ENCODE measurements at places on chromosomes 1 and 21.

DNA sequence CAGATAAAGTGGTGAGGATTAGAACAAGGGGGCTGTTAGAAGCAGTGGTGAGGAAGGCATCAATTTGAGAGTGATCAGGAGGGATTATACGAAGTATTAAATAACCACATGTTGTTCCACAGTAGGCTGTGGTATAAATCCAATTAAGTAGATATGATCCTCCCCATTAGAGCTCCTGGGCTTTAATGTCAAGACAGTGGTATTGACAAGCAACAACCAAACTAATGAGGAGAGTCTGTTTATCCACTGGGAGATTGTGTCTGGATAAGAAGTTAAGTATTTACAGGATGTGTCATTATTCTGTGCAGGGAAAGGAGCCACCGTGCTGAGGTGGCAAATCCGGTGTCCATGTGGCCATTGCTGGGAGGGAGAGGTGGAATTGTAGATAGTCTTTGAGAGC lies 5.8 kb downstream of the ACTN2 start:
- DNase-seq = no peak

- peak; percentile 76 for DNase-seq
Measured at GRCh38 chr1:15168479-15168878, 14.9 kb downstream of the TMEM51 start.

- DNase-seq = no peak
Measured at GRCh38 chr1:157086299-157086698, 13.3 kb downstream of the ETV3L start.

GRCh38 chr1:179142889-179143299 lies 61.0 kb downstream of the TOR3A start:
- DNase-seq = peak; percentile 73

GRCh38 chr21:44556879-44557278 lies 1.7 kb downstream of the KRTAP10-3 start:
- DNase-seq = no peak

DNA sequence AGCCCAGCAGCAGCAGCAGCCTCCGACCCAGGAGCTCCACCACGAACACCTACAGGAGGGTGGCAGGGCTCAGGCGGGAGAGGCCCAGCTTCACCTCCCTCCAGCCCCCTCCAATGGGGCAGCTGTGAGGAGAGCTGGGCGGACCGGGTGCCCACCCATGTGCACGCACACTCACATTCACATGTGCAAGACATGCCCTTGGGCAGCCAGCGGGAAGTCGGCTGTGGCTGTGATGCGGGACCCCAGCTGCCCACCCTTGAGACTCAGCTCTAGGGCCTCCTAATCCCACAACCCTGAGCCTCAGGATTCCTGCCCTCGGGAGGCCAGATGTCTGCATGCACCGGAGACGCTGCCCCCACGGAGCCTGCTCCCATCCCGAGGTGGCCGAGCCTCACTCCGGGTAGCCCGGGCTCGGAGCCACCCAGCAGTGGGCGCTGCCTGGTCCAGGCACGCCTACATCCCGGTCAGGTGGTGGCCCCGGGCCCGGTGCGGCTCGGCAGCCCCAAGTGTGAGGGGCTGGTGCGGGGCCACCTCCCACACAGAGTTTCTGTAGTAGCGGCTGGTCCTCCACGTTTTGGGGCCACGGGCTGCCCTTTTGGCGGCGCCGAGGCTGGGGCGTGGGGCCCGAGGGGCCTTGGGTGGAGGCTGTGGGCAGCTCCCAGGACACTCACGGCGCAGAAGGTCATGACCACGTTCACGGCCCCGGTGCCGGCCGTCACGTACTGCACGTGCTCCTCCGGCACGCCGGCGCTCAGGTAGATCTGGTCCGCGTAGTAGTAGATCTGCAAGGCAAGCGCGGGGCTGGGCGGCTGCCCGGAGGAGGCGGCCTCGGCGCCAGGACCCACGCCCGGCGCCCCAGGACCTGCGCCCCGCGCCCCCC lies 12.9 kb upstream of the SLC2A7 start:
- DNase-seq = no peak

GRCh38 chr1:180535418-180535999 lies 23.3 kb upstream of the OVAAL start:
- no peak for DNase-seq

DNA sequence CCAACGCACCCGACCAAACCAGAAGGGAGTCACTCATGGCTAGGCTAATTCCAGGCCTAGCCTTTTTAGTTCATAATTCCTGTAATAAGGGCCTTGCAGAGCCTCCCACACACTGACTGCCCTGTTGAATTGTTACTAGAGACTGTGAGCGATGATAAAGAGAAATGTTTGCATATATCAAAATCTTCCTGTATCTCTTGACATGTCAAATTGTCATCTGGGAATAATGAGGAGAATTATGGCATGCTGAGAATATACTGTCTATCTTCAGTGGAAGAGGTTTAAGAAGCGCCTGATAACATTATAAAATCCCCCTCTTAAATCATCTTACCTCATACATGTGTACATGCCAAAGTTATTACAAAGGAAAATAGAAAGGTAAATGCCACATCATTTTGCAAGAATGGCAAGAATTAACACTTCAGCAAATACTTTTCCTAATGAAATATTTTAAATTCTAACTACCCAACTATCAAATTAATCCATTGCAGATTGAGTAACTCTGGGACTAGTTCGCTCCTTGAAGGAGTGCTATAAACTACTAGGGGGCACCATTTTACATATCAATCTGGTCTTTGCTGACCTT lies 144.1 kb downstream of the CENPF start:
- no peak for DNase-seq

- no peak for DNase-seq
Measured at GRCh38 chr1:54157401-54157800, 4.6 kb upstream of the CDCP2 start.

DNA sequence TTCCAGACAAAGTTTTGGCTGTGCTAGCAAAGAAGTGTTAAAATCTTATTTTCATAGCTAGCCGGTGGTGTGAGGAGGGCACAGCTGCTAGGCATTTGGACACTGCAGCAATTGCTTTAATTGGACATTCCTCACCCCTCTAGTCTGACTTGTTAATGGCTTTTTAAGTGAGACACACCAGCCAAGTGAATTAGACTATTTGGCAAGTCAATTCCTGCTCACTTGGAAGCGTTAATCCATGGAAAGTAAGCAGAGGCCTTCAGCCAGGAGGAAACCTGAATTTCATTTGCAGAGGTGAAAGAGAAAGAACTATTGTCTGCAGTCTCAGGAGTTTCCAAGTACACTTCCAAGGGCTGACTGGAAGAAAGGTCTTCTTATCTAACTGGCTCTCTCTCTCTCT lies 175.7 kb downstream of the ST6GALNAC3 start:
- no peak for DNase-seq

- DNase-seq = no peak
Measured at GRCh38 chr1:100861379-100861778, 33.3 kb downstream of the EXTL2 start.

DNA sequence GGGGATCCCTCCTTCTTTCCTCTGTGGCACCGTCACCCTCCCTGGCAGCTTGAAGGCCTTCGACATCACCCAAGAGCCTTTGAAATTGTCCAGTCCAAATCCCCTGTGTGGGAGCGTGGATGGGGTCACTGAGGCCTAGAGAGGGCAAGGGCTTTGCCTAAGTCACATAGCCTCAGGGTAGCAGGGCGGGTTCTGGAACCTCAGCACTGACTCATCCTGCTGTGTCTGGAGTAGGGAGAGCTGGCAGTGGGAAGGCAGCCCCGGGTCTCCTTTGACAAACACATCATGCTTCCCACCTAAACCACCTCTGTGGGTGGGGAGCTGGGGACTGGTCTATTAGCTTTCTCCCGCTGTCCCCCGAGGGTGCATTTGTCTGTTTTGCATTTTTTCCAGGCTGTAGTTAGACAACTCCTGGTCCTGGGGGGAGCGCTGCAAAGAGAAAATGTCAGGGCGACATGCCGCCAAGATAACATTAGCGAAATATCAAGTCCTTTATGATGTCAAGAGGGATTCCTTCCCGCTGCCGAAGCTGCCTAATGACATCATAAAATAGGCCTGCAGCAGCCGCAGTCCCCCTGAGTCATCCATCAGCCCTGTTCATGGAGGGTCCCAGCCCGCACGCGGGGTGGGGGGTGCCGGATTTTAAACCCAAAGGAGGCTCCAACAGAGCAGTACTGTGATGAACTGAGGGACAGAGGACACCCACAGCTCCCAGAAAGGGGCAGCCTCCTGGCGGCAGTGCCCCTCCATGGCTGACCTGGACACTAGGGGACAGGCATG lies 77.0 kb upstream of the POU3F1 start:
- DNase-seq = peak; percentile 75

- peak; percentile 47 for DNase-seq
Measured at GRCh38 chr1:86137436-86137835, 19.1 kb downstream of the COL24A1 start.

- DNase-seq = no peak
Measured at GRCh38 chr1:245481261-245481660, 326.5 kb downstream of the KIF26B start.

- no peak for DNase-seq
Measured at GRCh38 chr1:224739303-224739996, 123.3 kb downstream of the CNIH3 start.

GRCh38 chr1:173148971-173149370 lies 58.2 kb downstream of the TNFSF4 start:
- DNase-seq = no peak

DNA sequence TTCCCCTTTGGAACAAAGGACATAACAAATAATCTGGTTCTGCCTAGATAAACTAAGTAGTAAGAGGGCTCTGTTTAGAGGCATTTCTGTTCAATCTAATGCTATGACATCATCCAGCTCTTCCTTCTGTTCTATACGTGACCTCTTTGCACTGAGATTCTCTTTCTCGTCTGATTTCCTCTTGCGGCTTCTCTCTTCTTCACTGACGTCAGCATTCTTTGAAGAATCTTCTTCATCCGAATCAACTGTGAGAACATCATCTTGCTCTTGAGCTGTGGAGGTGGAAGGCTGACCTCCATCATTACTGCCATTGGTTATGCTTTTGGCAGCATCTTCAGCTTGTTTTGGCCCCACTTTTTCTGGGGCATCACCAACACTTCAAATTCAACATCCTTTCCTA lies 130.4 kb downstream of the HS2ST1 start:
- DNase-seq = no peak

DNA sequence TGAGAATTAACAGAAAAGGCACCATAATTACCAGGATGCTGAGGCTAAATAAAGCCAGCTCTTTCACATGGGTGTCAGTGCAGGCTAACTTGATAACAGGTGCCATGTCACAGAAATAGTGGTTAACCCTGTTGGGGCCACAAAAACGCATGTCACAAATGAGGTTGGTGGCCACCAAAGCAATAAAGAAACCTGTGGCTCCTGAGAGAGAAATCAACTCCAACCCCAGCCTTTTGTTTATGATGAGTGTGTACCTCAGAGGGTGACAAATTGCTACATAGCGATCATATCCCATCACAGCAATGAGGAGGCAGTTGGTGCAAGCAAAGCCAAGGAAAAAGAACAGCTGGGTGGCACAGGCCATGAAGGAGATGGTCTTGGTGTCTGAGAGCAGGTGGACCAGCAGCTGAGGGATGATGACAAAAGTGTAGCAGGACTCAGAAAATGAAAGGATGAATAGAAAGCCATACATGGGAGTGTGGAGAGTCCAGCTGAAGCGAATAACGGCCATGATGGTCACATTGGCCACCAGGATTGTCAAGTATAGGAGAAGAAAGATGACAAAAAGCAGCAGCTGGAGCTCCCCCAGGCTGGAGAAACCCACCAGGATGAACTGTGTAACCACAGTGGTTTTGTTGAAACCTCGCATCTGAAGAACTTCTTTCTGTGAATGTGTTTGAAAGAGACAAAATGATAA lies at the start of gene OR10T2:
Gene OR10T2, minus strand, starts transcription at position 649 of the 697 bp plus-strand sequence. Its CDS starts 0 bp downstream, at position 649.
- no peak for DNase-seq

DNA sequence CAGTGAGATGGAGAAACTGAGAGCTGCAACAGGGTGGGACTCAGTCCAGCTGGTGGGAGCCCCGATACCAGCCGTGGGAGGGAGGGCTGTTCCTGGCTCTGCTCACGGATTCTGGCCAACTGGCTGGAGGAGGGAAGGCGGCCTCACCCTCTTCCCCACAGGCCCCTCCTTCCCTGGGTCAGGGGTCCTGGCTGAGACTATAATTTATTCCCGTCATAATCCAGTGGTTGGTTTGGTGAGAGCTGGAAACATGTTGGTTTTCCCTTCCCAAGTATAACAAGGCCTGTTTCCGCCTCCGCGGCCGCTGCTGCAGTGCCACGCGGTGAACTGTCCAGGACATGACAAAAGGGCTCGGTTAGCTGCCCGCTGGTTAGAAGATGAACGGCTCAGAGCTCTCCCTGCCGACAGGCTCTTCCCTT lies 10.0 kb downstream of the PTPRF start:
- peak; percentile 68 for DNase-seq

GRCh38 chr1:247317702-247318101 lies 14.0 kb downstream of the ZNF496 start:
- no peak for DNase-seq

DNA sequence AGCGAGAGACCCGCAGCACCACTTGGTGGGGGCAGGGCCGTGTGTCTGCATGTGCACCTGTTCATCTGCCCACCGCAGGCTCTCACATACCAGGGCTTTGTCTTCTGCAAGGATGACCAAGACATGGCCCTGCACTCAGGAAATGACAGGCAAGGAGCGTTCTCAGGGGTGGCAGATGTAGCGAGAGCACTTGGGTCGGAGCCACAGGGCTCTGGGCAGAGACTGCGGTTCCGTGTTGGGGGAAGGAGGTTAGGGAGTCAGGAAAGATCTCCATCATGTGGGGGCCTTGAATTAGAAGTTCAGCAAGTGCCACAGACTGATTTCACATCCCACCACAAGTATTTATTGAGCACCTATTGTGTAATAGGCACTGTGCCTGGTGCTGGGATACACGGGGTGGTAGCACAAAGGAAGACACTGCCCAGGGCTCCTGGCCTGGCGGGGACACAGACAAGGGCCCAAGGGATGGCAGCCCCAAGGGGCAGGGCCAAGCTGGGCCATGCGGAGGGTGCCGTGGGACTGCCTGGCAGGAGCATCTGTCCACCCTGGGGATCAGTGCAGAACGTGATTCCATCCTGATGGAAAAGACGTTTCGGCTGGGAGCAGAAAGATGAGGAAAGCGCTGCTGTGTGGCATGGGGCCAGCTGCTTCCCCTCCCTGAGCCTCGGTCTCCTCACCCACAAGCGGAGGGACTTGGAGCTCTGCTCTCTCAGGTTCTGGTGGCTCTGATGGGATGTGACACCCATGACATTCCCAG lies 11.4 kb upstream of the SPSB1 start:
- DNase-seq = peak; percentile 53

DNA sequence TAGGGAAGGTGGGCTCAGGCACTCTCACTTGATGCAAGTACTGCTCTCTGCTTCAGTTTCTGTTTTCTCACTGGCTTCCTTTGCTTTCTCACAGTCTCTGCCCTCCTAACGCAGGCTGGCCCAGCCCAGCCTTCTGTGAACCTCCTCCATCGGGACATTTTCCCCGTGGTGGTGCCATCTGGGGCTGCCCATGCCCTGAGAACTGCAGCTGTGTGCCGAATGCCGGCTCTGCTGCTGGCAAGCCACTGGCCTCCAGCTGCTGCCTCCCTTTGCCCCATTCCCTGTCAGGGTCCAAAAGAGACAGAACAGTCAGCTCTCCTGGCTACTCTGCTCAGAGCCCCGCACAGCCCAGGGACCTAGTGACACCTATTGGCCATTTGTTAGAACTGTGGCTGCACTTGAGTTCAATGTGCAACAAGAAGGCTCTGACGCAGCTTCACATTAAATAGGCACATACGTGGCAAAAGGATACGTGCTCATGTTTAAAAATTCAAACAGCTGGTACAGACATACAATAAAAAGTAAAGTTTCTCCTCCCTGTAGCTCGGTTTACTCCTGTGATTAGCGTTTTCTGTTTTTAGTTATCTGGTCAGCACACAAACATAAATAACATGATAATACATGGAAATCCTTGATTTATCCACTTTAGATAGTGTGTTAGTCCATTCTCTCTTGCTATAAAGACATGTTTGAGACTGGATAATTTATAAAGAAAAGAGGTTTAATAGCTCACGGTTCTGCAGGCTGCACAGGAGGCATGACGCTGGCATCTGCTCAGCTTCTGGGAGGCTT lies 46.6 kb downstream of the FCRL5 start:
- peak; percentile 81 for DNase-seq
